Stimulated activated CD8-positive, alpha-beta memory T cell treated with anti-CD3 and anti-CD28 coated beads, Interleukin-4, amount 100 ng/mL, for 4 hours (primary cell): ENCODE measurements at places on chromosomes 1 and 21.

DNA sequence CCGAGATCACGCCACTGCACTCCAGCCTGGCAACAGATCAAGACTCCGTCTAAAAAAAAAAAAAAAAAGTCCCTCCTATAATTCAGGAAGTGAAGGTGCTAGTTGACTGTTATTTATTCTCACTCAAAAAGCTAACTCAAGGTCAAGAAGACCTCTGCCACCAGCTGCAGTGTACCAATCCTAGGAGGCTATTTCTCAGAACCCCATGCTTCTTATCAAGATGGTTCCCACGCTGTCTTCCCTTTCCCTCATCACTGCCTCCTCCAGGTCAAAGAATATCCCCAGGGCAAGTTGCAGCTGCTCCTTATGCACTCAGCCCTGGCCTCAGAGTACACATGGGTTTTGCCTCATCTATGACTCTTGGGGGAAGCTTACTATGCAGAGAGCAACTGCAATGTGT, 53.6 kb downstream of the RERE start:
- DNase-seq: no peak

DNA sequence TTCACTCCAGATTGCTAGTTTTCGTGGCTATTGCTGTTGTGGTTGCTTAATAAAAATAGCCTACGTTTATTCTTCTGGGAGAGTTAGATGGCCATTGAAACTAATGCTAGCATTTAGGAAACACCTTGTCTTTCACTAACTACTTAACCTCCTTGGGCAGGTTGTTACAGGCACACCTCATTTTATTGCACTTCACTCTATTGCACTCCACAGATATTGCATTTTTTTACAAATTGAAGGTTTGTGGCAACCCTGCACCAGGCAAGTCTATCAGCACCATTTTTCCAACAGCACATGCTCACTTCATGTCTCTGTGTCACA, 11.3 kb upstream of the MARK1 start:
- no peak for DNase-seq

DNA sequence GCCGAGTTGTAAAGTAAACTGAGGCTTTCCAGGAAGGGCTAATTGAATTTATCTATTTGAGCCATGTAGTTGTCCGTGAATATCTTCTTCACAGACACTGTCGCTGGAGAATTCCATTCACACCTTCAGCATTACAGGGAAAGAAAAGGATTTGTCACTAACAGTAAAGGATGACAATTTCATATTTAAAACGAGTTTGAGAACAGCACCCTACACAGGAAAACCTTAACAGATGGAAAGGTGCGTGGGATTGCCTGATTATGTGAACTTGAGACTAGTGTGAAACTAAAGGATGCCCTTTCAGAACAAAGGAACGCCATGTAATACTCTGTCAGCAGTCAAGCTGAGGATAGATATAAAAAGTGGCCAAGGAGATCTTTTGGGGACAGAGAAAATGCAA, 492.5 kb upstream of the ADGRL2 start:
- no peak for DNase-seq

DNA sequence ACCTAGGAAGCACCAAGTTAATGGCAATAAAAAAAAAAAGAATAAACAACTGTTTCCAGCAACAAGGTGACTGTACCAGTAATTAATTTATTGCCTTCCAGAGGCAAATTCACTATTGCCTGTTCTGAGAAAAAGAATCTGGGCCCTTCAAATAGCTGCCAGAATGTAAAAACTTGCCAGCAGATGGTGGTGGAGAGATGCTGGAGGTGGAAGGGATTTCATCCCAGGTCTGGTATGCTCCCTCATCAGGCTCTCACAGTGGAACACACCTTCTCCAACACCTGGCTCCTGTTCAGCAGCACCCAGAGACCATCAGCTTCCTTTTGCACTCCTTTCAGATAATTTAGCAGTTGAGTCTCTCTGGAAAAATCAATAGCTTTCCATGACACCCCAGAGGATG, 792.9 kb upstream of the ADAMTS5 start:
- no peak for DNase-seq

DNA sequence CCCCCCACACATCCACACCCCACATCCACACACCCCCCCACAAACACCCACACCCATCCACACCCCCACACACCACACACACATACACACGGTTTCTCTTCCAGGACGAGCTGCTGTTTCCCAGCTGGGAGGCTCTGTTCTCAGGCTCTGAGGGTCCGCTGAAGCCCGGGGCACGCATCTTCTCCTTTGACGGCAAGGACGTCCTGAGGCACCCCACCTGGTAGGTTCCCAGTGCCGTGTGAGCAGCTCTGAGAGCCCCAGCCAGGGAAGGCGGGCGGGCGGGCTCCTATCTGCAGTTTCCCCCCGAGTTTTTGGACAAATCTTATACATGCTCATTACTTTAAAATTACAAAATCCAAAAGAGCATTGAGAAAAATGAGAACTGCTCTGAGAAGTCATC, 31.2 kb downstream of the SLC19A1 start:
- no peak for DNase-seq

DNA sequence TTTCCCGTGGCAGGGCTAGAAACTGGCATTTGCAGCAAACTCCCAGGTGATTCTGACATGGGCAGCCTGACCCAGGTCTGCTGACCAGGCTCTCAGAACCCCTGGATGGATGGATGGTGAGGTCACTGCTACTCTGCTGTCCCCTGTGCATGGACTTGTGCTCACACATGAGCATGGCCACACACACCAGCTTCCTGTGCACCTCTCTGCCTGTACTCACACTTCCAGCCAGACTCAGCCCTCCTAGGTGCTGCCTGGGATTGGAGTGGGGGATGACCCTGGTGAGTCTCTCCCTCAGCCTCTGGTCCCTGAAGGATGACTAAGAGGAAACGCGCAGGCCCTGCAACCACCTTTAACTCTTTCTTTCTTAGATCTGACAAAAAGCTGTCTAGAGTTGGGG, 361.1 kb downstream of the HHAT start:
- DNase-seq: no peak
